Suprapubic skin (tissue), 4 donors: ENCODE measurements at places on chromosomes 6 and 20. TPM values are rescaled to one million over a fixed set of nuclear protein-coding genes. Genes with fewer than 3 reads are reported as not detected.

UST gene
- total RNA-seq: 19.0 TPM

AIF1 gene
- total RNA-seq: 4.4 TPM

- H3K27ac ChIP-seq: no peak overlapping the region
- no peak overlapping the region for H3K4me3 ChIP-seq
- no peaks in the 10 kb centered on the region for H3K36me3 ChIP-seq
- DNase-seq: no peak
- H3K27me3 ChIP-seq: no peaks in the 10 kb centered on the region
Measured at GRCh38 chr6:125451750-125452149, 150.0 kb upstream of the HDDC2 start.

DNA sequence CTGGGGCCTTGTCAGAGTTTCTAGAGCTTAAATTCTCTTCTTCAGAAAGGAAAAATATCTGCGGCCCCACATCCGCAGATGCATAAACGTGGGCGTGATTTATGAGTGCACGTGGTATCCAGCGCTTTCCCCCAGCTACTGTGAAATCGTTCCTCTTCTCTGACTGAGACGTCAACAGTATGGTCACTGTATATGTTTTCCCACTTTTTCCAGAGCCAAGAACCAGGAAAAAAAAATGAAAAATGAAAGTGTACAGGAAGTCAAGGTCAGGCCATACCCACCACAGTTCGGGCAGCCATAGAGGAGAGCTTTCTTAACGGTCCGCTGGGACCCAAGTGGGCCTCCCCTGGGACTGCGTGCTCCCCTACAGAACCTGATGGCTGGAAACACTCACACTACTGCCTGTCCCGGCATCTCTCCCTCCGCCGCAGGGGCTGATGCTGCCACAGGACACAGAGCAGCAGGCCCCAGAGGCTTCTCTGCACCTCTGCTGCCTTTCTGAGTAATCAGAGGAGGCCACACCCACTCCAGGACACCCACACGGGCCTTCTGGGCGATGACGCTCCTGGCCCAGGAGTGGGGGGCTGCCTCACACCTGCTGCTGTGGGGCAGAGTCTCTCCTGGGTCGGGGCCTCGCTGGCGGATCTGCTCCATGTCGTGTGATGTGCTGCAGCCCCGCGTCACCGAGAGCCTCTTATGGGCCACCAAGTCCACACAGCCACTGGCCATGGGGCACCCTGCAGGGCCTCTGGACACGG, 16.4 kb upstream of the STX16 start:
- H3K4me3 ChIP-seq: no peak overlapping the region
- H3K4me1 ChIP-seq: no peaks in the 10 kb centered on the region
- DNase-seq: peak; percentile 48
- H3K27me3 ChIP-seq: no peaks in the 10 kb centered on the region
- H3K27ac ChIP-seq: no peak overlapping the region

DNA sequence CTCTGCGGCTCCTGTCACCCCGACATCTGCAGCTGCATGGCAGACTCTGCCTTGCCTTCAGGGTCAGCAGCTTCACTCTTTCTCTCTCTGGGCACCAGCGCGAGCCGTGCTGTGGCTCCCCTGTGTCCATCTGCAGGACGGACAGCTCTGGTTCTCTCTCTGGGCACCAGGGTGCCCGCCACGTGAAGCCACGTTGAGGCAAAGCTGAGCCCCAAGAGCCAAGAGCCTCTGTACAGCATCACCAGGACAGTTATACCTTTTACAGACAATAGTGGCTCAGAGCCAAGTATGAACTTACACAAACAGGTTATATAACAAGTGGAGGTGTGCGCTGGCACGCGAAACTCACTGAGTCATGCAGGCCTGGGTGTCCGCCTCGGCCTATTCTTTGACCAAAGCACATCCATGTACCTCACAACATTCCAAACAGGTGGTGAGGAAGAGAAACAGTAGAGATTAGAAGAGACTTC, 50.8 kb downstream of the FAM50B start:
- H3K27me3 ChIP-seq: no peaks in the 10 kb centered on the region
- H3K27ac ChIP-seq: no peak overlapping the region
- DNase-seq: peak; percentile 77
